Right ventricle myocardium inferior (tissue), 1 donor: ENCODE measurements at places on chromosomes 12 and 14. TPM values are rescaled to one million over a fixed set of nuclear protein-coding genes. Genes with fewer than 3 reads are reported as not detected.

Gene HOXC13
- total RNA-seq, result not detected

Gene SIVA1
- total RNA-seq, result 54.4 TPM

Gene OVCH1
- 0.24 TPM for total RNA-seq

Gene IQSEC3
- 2.3 TPM for total RNA-seq

Gene AGAP2
- 7.8 TPM for total RNA-seq

GRCh38 chr12:96130396-96131059 is 63.6 kb upstream of the ELK3 start:
- no peak for DNase-seq

DNA sequence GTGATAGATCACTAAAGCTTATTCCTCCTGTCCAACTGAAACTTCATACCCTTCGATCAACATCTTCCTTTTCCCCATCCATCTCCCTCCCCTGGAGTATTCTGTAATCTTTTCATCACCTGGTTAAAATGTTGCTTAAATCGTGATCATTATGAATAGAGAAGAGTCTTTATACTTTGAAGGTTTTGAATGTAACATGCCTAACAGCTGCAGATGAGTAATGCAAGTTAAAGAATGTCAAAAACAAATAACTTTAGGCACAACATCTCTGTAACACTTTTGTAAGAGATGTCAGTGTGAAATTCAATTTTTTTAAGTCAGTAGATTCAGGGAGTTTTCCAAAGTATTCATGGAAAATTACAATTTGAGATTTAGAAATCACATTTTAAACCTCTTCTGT is 25.0 kb downstream of the RXYLT1 start:
- DNase-seq, result no peak

- DNase-seq, result no peak
Observed at GRCh38 chr14:53108292-53109104, 44.6 kb downstream of the DDHD1 start.

- DNase-seq, result no peak
Observed at GRCh38 chr12:116336542-116337065, 59.1 kb upstream of the MED13L start.

- DNase-seq, result no peak
Observed at GRCh38 chr14:54048736-54049135, 92.1 kb upstream of the BMP4 start.

DNA sequence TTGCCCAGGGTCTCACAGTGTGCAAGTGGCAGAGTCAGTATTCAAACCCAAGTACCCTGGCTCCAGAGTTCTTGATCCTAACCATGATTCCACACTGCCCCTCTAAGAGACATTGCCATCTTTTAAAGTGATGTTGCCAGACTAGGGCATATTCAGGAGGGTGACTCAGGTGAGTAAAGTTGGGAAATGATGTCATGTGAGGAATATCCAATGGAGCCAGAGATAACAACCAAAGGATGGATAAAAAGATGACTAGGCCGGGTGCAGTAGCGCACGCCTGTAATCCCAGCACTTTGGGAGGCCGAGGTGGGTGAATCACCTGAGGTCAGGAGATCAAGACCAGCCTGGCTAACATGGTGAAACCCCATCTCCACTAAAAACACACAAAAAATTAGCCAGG is 85.6 kb downstream of the SMOC1 start:
- DNase-seq, result no peak

DNA sequence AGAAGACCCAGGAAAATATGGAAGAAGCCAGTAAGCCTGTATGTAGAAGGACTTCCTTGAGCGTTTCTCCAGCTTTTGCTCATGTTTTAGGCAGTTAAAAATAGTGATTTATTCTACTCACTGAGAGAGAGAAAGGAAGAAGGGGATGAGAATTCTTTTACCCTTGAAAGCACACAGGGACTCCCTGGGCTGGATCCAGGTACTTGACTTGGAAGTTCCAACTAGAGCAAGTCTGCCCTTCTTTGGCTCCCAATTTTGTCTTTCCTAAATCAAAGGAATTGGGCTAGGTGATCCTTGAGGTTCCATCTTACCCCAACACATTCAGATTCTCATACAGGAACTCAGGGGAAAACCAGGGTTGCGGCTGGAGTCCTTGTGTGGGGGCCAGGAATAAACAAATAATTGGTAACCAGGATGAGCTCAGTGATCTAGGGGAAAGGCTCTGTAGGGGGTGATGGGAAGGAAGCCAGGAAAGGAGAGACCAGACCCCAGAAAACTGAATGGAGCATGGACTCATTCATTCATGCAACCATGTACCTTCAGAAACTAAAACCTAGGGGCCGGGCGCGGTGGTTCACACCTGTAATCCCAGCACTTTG is 11.5 kb upstream of the ITGA5 start:
- DNase-seq, result no peak
